ENCODE measurements at places on chromosomes 16 and 17.

GRCh38 chr17:60971515-60972369 lies 294.1 kb downstream of the BCAS3 start:
- DNase-seq: no peak

GRCh38 chr16:57530522-57531252 lies 5.7 kb downstream of the CCDC102A start:
- no peak for DNase-seq

- no peak for DNase-seq
Measured at GRCh38 chr16:87690911-87691685, 74.7 kb downstream of the KLHDC4 start.

DNA sequence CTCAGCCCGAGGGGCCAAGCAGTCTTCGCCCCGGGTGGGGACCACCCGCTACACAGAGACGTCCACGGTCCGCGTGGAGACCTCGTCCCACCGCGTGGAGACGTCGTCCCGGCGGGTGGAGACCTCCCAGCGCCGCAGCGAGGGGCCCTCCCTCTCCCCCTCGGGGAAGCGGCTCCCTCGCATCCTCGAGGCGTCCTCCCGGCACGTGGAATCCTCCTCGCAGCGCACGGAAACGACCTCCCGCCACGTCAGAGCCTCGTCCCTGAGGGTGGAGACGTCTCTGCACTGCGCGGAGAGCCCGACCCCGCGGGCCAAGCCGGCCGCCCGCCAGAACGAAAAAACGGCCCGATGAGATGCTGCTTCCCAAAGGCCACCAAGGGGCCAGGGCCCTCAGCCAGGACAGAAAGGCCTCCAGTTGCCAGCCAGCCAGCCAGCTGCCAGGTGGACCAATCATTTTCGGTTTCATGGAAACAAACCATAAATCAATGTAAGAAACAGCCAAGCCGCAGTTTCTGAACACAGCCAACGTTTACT lies 424 bp downstream of the C17orf100 start:
- no peak for DNase-seq

DNA sequence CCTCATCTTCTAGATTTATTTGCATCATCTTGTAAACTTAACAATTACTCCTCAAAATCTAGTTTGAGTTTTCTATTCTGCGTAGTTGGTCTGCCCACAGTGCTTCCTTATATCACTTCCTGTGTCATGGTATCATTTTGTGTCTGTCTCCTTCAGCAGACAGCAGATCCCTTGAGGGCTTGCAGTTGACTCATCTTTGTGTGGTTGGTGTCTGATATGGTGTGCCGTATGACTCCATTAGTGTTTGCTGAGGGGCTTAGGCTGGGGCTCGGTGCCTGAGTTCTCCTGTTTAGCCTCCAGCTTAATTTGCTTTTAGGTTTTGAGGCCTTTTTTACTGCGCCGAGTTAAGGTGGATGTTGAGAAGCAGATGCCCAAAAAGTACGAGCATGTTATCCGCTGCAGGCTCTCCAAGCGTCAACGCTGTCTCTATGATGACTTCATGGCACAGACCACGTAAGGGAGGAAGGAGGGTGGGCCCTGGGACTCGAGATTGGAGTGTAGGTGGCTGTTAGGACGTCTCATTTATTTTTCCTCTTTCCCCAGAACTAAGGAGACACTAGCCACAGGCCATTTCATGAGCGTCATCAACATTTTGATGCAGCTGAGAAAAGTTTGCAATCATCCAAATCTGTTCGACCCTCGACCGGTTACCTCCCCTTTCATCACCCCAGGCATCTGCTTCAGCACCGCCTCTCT lies 16.9 kb downstream of the SRCAP start:
- peak; percentile 3 for DNase-seq

DNA sequence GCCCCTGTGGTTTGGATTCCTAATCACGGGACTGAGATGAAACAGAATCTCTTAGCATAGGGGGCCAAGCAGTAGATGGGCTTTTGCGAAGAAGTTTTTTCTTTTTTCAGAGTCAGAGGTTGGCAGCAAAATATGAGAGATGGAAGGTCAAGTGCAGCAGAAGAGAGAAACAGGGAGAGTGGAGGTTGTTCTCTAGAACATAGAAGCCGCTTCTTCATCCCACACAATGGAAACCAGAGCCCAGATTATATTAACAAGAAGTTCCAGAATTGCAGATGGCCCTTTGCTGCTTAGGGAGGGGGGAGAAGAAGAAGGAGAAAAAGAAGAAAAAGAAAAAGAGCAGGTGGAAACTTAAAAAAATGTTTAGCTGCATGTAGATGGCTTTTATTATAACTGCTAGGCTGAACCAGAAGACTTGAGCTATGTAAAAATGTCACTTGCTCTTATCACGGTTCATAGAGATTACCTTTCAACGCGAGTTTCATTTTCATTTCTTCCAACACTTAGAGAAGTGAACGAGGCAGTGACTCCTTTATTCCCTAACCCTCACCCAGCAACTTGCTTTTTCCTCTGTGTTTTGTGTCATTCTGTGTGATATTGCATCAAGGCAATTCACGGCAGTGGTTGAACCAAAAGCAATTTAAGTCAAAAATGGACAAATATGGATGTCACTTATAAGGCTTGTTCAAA lies 737.5 kb downstream of the WWOX start:
- DNase-seq: no peak

GRCh38 chr16:58262592-58262991 lies 32.2 kb downstream of the PRSS54 start:
- no peak for DNase-seq

DNA sequence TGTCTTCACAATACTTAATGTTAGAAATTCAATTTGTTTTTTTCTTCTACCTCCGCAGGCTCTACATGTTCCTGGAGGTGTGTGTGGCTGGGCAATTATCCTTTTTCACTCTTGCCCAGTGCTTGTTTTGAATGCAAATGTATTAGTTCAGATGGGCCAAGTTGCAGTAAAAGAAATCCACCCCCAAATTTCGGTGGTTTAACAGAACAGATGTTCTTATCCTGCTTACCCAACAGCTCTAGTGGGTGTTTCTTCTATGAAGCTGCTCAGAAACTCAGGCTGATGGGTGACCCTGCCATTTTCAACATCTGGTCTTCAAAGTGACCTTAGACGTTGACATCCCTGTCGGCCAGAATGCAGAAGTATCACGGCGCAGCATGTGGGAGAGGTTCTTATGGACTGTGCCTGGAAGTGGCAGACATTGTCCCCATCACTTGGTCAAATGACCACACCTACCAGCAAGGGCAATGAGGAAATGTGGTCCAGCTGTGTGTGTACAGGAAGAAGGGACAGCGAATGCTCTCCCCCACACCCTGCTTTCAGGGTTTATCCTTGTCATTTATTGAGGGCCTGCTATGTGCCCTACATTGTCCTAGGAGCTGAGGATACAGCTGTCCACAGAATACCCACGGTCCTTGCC lies 157.3 kb downstream of the CDH13 start:
- DNase-seq: no peak

GRCh38 chr16:46894036-46894672 lies 10.0 kb downstream of the GPT2 start:
- no peak for DNase-seq

DNA sequence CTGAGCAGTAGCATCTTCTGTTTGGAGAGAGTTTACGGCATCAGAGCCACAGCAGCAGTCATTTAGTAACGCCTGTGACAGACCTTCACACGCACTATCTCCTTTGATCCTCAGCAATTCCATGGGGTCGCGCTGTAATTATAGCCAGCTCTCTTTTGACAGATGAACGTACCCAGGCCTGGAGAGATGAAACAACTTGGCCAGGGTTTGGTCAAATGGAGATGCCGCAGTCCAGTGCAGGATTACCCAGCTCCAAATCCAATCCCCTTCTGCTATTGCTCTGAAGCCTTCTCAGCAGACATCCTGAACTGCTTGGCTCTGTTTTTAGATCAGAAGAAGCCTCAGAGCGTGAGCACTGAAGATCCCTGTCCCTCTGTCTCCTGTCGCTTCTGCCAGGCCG lies 83.9 kb downstream of the SOX9 start:
- DNase-seq: no peak

DNA sequence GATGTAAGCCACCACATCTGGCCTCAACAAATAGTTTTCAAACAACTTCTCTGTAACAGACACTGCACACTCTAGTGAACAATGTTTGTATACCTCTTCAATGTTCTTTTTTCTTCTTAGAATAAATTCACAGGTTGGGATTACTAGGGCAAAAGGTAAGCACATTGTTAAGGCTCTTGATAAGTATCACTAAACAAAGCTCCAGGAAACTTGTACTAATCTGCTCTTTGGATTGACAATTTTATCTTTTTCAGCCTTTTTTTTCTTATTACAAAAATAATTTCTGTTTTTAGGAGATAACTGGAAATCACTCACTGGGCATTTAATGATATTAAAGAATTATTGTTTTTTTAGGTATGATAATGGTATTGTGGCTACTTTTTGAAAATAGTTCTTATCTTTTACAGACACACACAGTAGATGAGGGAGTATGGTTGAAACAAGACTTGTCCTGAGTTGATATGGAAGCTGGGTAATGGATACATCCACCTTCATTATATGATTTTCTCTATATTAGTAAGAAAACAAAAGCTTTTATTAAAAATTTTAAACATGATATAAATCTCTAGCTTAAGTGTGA lies 7.7 kb upstream of the MPRIP start:
- DNase-seq: no peak

DNA sequence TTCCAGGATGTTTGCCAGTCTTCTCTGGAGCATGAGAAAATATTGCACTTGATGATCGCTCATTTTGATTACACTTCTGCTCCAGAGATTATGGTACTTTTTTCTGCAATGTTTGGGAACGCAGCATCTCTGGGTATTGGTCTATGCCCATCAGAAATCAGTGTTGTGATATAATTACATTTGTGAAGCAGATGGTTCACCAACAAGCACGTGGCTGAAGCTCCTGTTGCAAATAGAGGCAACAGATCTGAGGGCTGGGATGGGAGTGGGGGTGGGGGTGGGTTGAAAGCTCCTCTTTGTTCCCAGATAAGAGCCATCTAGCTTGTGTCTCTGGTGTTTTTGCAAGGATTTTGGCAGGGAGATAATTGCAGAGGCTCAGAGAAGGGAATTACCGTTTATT lies 252.3 kb downstream of the SHISA9 start:
- DNase-seq: no peak

GRCh38 chr17:65656390-65657250 lies 95.2 kb upstream of the AXIN2 start:
- no peak for DNase-seq

GRCh38 chr17:30273373-30273772 lies 18.4 kb downstream of the BLMH start:
- no peak for DNase-seq

DNA sequence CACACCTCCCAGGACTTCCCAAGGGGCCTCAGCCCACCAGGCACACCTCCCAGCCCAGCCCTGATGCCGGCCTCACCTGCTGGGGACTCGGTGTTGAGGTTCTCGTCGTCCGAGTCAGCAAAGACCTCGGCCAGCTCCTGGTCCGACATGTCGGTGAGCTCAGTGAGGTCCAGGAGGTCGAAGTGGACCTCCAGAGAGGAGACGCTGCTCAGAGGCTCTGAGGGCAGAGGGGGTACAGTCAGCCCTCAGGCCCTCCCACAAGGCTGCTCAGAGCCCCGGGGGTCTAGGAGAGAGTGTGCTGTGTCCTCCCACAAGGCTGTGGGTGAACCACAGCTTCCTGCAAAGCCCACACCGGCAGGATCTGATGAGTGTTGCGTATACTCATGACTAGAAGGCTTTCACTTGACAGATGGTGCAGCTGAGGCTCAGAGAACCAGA lies 10.5 kb downstream of the DBNDD1 start:
- peak; percentile 34 for DNase-seq

GRCh38 chr17:75515496-75516254 lies at the start of gene CASKIN2:
TSS of gene CASKIN2 (minus strand) at chr17:75515537. CDS start at chr17:75513804, 1,733 bp downstream.
- DNase-seq: peak; percentile 51

GRCh38 chr16:79610771-79611170 lies 10.2 kb upstream of the MAF start:
- no peak for DNase-seq
